Activated CD4-positive, alpha-beta T cell treated with anti-CD3 and anti-CD28 coated beads, Interleukin-2, amount 10 ng/mL, durations not matched to agents 7 days and 5 days (primary cell): ENCODE measurements at places on chromosomes 4 and X.

- DNase-seq, result no peak
These were observed 44.6 kb downstream of the EIF2S3 start for GRCh38 chrX:24099394-24099793.

- no peak for DNase-seq
These were observed 340.9 kb downstream of the ARHGAP10 start for GRCh38 chr4:148072789-148073188.

DNA sequence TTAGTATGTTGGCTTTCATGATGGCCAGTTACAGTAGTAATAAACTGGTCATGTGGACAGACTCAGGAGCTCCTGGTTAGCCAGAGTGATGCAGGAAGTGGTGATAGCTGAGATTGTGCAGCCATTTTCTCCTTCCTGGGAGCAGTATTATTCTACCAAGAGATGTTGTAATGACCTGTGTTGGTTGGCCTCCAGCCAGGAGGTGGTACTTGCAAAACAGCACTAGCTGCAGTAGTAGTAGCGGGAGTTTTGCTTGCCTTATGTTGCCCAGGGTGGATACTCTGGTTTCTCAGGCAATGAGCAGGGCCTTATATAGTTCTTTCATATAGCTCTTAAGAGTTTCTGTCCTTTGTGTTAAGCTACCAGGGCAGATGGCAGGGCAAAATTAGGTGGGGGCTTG is 998.8 kb downstream of the GLUD2 start:
- no peak for DNase-seq

DNA sequence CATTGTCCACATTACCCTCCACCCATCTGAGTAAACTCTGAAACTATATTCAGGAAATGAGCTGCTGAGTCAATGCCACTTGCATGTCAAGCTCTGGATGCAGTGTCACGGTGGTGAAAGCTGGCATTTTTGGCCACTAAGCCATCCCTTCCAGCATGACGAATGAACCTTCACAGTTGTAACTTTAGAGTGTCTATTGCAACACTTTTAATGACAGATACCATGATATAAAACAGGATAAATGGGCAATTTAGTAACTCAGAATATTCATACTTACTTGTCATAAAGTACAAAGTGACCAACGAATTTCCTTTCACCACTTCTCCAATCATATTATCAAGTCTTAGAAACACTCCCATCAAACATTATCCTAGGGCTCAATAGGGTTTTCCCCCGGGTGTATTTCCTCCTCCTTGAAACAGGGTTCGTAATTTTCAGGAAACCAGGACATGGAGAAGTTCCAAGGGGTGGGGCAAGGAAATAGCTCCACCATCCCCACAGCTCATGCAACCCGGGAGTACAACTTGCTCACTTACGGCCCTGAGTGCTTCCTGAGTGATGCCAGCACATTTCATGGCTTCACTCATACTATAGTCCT is 73.1 kb downstream of the MTHFD2L start:
- no peak for DNase-seq

DNA sequence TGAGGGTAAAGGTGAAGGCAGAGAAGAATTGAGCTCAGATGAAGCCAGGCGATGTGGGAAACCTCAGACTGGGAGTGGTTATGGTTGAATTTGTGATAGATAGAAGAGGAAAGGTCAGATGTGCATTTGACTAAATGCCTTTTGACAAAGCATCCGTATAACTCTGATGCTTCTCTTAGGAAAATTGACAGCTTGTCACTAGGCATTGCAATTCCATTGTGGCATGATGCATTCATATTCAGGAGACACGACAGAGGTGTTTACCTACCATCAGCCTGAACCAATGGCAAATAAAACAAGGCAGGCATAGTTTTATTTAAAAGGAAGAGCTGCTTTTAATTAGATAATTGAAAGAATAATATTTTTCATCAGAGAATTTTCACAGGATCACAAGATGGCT is 325.1 kb upstream of the IGFBP7 start:
- no peak for DNase-seq

GRCh38 chr4:30265716-30266115 is 454.5 kb upstream of the PCDH7 start:
- DNase-seq, result no peak

DNA sequence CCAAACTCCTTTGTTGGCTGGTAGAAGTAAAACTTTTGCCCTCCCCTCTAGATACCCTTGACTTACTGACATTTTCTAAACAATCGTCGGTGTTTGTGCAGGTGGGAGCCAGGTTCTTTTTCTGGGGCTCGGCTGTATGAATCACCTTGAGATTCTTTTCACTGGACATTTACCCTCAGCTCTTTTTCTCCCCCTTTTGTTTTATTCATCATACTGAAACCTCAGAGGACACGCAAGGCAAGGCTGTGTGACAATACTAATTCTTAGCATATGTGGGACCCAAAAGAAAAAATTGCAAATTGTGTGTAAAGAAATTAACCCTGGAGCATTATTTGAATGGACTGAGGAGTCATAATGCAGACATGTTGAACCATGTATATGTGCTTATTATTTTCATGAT is 194.0 kb downstream of the PCDH19 start:
- DNase-seq, result no peak

- DNase-seq, result no peak
These were observed 142.2 kb downstream of the AMMECR1 start for GRCh38 chrX:110175696-110176095.

- DNase-seq, result no peak
These were observed 547.2 kb upstream of the DIPK2B start for GRCh38 chrX:45747905-45748304.

GRCh38 chr4:184438375-184438774 is 36.0 kb downstream of the IRF2 start:
- no peak for DNase-seq

DNA sequence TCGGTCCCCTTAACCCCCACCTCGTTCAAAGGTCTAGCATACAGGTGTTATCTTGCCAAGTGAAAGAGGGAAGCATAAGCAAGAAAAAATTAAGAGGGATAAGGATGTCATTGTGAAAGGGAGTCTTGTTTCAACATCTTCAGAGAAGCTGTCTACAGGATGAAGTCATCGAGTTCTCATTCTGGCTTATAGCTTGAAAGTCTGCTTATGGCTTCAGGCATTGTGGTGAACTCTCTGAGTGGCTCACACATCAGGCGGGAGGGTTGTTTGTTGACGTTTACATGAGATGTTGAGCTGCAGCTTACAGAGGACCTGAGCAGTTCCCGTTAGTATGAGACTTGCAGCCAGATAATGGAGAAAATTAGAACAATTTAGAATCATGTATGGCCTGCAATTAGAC is 16.6 kb downstream of the MAGEA9B start:
- DNase-seq, result no peak

GRCh38 chrX:17067534-17067933 is 121.1 kb downstream of the REPS2 start:
- DNase-seq, result no peak

GRCh38 chr4:83644677-83645659 is 109.1 kb downstream of the GPAT3 start:
- peak; percentile 63 for DNase-seq

GRCh38 chr4:182488896-182489295 is 245.7 kb downstream of the TENM3 start:
- DNase-seq, result no peak

DNA sequence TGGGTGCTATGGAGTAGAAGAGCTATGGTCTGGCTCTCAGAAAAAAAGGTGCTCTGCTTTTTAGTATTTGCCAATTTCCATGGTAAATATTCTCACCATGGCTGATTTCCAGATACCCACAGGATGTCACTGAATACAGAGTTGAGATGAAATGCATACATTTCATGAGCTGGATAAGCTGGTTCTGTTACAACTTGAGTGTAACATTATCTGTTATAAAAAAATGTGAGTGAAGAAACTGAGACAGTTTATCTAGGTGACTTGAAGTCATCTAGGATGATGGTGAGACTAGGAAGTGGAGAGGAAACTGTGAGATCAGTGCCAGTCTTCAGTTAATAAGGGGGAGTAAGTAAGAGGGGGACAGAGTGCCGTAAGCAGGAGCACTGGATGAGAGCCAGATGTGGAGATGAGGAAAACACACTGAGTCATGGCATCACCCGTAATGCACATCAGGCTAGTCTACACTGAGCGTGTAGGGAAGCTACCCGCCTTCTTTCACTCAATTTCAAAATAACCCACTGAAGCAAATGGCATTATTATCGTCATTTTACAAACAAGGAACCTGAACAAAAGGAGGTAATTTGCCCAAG is 5.0 kb downstream of the HPSE start:
- DNase-seq, result no peak

GRCh38 chr4:24533364-24533763 is 51.0 kb downstream of the DHX15 start:
- no peak for DNase-seq

DNA sequence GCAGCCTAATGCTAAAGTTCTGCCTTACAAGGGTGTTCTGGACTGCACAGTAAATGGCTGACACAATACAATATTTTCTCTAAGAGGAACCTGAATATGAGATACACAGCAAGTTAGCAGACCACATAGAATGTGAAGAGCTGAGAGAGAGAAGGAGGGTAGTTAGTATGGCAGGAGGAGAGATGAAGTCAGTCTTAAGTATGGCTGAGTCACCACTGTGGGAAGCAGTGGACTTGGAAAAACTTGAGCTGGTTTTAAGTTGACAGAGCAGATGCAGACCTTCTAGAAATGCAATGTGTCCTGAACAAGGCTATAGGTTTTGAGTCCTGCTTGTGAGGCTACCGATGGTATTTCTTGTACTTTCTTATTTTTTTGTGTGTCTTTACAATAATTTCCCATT is 172.5 kb downstream of the SH2D1A start:
- no peak for DNase-seq

GRCh38 chr4:101018836-101019235 is 328.5 kb downstream of the PPP3CA start:
- DNase-seq, result no peak

GRCh38 chrX:149037281-149037870 is 467.7 kb downstream of the IDS start:
- DNase-seq, result no peak

DNA sequence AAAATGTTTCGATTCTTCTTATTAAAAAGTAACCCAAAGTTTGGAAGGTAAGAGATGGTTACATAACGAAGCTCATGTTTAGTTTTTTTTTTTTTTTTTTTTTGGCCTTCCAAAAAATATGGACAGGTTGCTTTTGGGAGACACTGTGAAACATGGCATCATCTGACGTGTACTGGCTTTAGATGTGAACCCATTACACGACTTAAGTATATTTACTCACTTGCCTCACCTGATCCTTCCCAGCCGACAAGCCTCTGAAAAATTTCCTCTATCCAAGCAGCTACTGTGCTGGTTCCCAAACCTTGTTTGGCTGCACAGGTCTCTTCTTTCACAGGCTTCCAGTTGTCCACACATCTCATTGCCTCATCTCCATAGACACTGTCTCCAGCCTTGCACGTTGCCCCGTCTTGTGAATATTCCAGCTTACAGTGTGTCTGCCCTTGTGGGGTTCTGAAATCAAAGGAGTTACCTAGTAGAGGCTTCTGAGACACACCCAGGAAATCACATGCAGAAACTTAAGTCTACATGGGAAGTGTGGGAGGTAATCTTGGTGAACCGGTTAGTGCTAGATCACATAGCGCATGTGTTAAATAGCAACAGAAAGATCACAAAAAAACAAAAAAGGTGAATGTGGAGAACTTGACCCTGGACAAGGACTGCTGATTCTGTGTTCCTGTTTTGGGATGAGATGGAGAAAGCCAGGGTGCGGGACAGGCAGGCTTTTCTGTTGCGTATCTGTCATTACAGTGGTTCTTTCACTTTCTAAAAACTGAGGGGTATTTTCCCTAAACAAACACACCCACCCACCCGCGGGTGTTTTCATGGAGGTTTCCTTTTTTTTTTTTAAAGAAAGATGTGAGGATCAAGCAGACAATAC is 328.6 kb downstream of the ARHGAP10 start:
- DNase-seq, result peak; percentile 48

- no peak for DNase-seq
These were observed 90.7 kb upstream of the DCLK2 start for GRCh38 chr4:149987330-149988086.

- no peak for DNase-seq
These were observed 267.3 kb downstream of the BCOR start for GRCh38 chrX:39830414-39830813.
